Fibroblast of mammary gland (primary cell): ENCODE measurements at places on chromosomes 3 and 15.
A peak's percentile ranks its signal among the peaks of the same experiment; 100 is the strongest.

- DNase-seq: peak; percentile 33
These were observed 19.3 kb upstream of the NRROS start for GRCh38 chr3:196620161-196620604.

DNA sequence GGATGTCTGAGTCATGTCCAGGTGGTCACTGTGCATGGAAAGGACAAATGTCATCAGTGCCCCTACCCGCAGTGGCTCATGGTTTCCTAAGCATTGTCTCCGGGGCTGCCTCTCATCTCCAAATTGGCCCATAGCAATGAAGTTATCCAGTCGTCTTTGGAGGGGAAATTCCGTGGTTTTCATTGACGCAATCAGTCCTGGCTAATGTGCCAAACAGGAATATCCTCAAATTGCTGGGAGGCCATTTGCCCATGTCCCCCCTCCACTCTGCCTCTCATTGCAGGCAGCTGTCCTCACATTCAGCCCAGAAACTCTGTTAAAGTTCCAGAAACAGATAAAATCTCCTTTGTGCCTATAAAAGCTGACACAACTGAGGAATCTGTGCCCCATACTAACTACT lies 81.6 kb downstream of the MCTP2 start:
- DNase-seq: no peak

GRCh38 chr15:42933886-42934667 lies 13.5 kb upstream of the TTBK2 start:
- DNase-seq: no peak

DNA sequence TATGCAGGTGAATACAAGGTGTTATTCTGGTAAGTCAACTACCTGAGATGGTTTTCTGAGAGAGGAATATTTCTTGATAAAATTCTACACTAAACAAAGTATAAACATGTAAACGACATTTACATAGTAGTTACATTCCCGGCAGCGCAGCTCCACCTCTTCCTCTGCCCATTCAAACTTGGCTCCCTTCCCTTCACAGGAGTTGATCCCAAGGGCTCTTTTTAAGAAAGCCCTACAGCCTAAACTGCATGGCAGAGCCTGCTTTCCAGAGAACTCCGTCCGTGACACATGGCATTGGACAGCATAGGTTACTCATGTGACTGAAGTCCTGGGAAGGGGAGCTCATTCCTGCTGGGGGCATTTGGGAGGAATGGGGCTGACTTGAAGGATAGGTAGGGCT lies 22.0 kb upstream of the LCTL start:
- no peak for DNase-seq

DNA sequence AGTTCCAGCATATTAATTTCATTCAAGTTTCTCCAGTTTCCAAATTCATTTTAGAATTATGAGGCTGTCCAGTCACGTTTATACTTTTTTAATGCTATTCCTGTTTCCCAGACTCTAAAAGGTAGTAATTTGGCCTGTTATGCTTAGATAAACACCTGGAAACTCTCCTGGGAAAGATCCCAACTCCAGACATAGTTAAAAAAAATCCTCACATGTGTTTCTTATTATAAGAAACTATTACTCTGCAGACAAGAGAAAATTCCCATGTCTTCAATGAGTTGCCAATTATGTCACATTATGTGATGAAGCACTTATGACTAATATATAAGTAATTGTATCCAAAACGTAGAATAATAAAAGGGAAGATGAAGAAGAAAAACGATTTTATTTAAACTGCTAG lies 137.1 kb upstream of the TMC3 start:
- DNase-seq: peak; percentile 81

- no peak for DNase-seq
These were observed 41.6 kb downstream of the SH3BP5 start for GRCh38 chr3:15290736-15291135.

- peak; percentile 84 for DNase-seq
These were observed 23.5 kb downstream of the MAGEF1 start for GRCh38 chr3:184688251-184688881.

- no peak for DNase-seq
These were observed 15.0 kb upstream of the SLC28A1 start for GRCh38 chr15:84869510-84869909.

- no peak for DNase-seq
These were observed 238.0 kb upstream of the CTNNB1 start for GRCh38 chr3:40961104-40961857.

- peak; percentile 59 for DNase-seq
These were observed 279.3 kb upstream of the RASGRP1 start for GRCh38 chr15:38843736-38844590.

- DNase-seq: no peak
These were observed 99.5 kb downstream of the DNAJB8 start for GRCh38 chr3:128367221-128367620.

DNA sequence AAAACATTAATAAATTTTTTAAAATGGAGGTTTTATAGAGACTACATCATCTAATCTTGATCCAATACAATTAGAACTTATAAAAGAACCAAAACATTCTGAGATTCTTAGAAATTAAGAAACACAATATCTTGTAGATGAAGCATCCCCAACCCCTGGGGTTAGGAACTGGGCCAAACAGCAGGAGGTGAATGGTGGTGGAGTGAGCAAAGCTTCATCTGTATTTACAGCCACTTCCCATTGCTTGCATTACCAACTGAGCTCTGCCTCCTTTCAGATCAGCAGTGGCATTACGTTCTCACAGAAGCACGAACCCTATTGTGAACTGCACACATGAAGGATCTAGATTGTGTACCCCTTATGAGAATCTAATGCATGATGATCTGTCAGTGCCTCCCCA lies 36.3 kb downstream of the KNL1 start:
- no peak for DNase-seq

- DNase-seq: no peak
These were observed 450.0 kb upstream of the KCNMB2 start for GRCh38 chr3:178086144-178086825.

DNA sequence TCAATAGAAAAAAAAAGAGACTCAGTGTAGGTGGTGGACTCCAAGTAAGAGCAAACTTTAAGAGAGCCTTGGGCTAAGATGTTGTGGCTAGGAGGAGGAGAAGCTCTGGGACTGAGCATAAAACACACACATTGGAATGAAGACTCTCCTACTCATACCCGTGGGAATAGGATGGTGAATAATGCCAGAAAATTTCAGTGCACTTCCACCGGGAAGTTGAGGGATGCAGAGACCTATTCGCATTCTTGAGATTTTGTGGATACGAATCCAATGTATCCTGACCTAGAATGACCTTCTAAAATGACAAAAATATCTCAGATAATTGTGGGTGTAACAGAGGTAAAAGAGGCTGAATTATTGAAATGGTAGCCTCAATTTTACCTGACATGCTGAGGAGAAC lies 388.7 kb upstream of the SGO1 start:
- DNase-seq: peak; percentile 87

GRCh38 chr15:76533995-76534394 lies 197.4 kb downstream of the ISL2 start:
- no peak for DNase-seq

DNA sequence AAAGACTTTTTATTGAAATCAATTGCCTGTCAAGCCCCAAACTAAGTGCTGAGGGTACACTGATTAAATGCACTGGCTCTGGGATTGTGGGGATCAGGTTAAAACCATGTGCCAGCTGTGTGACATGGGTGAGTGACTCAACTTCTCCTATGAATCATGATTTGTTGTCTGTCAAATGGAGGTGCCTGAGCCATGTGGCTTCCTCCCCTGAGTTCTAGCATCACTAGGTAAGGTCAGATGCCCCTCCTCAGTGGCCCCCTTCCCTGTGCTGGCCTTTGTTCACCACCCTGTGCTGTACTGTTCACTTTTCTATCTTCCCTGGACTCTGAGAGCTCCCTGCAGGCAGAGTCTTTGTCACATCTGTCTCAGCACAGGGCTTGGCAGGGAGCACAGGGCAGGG lies 43.6 kb upstream of the ATP2B2 start:
- DNase-seq: peak; percentile 1

- DNase-seq: peak; percentile 72
These were observed 46.2 kb downstream of the NRG4 start for GRCh38 chr15:75966073-75966472.

DNA sequence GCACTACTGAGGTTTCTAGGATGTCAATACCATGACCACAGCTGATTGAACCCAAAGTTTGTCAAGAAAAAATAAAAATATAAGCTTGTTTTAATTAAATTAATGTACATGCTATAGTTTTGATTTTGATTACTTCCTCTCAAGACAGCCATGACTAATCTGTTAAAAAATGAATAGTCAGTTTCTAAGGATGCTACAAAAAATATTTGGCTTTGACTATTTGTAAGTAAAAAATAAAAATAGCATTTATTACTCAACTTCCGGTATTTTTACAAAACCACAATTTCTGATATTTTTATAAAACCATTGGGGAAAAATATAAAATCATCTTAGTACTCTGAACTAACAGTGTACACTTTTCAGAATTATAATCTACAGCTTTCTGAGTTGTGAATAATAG lies 12.1 kb upstream of the TEX9 start:
- DNase-seq: peak; percentile 7

DNA sequence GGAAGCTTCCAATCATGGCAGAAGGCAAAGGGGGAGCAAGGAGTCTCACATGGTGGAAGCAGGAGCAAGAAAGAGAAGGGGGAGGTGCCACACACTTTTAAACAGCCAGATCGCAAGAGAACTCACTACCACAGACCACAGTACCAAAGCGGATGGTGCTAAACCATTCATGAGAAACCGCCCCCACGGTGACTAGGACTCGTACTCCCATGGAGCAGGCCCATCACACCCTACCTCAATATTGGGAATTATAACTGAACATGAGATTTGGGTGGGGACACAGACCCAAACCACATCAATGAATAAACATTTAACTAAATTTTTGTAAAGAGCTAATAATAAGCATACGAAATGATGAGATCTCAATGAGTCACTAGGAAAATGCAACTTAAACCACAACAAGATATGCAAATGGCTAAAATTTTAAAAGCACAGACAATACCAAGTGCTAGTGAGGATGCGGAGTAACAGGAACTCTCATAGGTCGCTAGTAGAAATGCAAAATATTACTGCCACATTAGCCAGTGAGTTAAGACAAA lies 10.0 kb downstream of the MRPS25 start:
- DNase-seq: peak; percentile 68

GRCh38 chr3:60935709-60936108 lies 315.5 kb downstream of the FHIT start:
- peak; percentile 86 for DNase-seq

- no peak for DNase-seq
These were observed 28.8 kb downstream of the GBE1 start for GRCh38 chr3:81732642-81733041.

DNA sequence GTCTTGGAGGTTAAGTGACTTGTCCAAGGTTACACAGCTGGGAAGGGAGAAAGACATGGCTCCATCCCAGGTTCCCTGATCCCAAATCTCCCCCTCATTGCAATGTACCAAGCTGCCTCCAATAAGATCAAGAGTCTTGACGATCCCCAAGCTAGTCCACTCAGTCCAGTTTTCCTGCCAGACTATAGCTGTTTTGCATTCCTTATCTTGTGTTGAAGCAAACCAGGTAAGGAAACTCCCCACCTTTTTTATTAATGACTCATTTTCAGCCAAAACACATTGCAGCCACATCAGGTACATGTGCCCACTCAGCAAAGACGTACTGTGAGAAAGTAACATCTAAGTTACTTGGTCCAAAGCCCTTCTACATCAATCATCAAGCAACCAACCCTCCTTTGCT lies 41.9 kb downstream of the LIPC start:
- peak; percentile 69 for DNase-seq

DNA sequence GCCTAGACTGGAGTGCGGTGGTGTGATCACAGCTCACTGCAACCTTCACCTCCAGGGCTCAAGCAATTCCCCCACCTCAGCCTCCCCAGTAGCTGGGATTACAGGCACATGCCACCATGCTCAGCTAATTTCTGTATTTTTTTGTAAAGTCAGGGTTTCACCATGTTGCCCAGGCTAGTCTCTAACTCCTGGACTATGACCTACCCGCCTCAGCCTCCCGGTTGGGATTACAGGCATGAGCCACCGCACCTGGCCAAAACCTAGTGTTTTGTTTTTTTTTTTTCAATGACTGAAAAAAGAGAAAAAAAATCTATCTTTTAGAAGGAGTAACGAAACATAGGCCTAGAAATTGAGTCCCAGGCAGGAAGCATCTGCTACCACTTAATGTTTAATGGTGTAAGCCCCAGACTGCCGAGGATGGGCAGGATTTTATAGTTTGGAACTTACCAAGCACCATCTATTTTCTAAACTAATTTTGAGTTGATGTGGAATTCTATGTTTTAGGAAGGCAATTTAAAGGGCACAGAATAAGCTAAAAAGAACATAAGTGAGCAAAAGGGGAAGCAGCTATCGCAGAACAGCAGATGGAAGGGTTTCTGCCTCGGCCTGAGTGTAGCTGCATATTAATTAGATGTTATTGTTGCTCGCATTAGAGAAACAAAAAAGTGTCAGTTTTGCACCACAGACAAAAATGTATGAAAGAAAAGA lies 24.2 kb upstream of the CA12 start:
- DNase-seq: no peak

GRCh38 chr3:17040990-17041377 lies 156.2 kb downstream of the PLCL2 start:
- no peak for DNase-seq

DNA sequence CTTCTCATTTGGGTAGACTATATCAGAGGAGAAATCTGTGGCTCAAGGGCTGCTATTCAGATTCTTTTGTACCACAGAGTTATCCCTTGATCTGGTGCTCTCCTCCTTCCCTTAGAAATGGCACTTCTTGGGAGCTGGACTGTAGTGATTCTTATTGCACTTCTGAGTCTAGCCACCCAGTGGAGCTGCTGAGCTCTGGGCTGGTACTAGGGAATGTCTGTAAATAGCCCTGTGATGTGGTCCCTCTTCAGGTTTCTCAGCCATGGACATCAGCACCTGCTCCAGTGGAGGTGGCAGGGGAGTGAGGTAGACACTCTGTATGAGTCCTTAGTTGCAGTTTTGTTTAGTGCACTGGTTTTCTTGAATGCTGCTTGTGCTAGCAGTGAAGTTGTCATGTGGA lies 1292.6 kb downstream of the SI start:
- DNase-seq: no peak

DNA sequence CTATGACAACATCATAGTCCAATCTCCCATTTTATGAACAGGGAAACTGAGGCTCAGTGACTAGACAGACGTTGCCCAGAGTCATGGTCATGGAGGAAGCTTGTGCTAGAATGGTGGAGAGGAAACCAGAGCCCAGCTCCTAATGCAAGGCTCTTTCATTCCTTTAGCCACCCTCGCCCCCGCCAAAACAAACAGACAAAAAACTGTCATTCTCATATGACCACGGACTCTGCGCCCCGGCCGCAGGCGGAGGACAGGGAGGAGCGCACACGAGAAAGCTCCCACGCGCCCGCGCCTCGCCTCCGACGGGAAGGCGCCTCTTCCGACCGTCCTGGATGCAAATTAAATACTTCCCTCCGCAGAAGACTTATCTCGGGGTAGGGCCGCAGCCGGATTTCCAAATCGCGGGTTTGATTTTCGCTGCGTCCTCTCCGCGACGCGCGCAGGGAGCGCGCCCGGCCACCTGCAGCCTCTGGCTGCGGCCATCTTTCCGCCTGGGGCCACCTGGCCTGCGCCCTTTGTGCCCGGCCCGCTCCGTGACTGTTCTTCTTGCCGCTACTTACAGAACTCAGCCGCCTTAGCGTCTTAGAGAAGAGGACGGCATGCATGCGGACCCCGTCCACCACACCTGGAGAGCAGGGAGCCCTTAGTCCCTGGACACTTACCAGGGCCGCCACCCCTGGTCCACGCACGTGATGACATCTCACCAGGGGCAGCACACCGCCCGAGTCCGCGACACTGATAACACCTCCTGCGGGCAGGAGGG lies 670 bp upstream of the ATP13A3 start:
- no peak for DNase-seq
